ENCODE measurements at places on chromosomes 3 and 15.

- no peak for DNase-seq
These were observed 56.0 kb downstream of the CCDC66 start for GRCh38 chr3:56613016-56613415.

DNA sequence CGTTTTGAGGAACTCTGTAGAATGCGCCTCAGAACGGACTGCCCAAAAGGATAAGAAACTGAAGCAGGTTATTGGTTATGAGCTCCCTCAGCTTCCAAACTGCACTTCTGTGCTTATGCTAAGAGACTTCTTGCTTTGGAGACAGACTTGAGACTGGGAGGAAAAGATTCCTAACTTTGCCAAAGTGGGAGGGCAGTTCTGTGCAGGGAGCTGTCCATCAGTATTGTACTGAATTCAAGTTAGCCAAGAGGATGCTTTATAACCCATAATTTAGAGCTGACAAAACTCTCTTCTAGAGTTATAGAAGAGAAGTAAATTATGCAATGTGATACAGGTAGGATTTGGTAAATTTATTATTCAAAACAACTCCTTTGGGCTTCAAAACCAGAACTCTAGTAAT is 519.8 kb upstream of the GBE1 start:
- no peak for DNase-seq

GRCh38 chr3:102078401-102078800 is 229.1 kb downstream of the NFKBIZ start:
- DNase-seq: no peak

DNA sequence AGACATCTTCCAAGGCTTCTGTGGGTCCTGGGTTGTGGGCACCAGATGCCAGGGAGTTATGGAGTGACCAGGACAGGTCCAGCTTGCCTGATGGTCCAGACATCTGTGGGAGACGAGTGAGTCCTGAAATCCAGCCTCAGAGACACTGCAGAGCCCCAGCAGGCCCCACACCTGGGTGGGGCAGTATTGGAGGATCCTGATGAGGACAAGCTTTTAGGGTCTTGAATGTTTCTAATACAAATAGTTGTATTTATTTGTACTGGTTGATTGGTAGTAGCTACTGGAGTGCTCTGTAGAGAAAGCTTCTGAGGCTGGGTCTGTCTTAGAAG is 67.5 kb upstream of the PRR23C start:
- DNase-seq: no peak

DNA sequence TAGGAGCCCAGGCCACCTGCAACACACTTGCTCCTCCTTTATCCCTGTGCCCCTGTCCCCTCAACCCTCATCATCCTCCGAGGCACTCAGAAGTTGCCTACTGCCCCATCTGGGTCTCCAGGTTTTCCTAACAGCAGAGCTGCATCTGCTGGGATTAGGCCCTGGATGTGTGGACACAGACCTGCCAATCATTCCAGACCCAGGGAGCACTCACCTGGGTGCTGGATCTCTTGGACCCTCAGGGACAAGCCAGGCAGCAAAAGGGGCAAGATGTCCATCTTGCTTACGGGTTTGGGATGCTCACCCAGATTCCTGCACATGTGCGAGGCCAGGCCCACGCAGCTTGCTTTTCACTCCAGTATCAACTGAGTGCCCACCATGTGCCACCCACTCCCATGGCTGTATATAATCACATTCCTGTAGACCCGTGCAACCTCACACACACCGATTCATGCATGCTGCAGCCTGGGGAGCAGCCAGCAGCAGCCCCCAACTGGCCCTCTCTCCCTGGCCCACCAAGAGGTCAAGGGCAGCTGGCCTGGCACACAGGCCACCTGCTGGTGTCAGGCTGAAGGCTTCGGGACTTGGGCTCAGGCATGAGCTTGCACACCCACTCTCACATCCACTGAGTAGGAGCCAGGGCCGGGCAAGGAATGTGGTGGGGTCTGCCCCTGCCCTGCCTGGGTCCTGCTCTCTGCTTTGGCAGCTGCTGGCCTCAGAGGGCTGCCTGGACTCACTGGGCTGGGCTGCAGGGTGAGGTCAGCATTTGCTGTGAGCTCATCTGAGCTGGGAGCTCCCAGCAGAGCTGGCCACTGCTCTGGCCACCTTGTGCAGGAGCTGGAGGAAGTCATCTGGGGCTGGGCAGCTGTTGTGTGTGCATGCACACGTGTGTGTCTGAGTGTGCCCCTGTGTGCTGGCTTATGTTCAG is 14.9 kb downstream of the PRKCD start:
- DNase-seq: no peak

- no peak for DNase-seq
These were observed 48.6 kb upstream of the MAGEF1 start for GRCh38 chr3:184760337-184761074.

DNA sequence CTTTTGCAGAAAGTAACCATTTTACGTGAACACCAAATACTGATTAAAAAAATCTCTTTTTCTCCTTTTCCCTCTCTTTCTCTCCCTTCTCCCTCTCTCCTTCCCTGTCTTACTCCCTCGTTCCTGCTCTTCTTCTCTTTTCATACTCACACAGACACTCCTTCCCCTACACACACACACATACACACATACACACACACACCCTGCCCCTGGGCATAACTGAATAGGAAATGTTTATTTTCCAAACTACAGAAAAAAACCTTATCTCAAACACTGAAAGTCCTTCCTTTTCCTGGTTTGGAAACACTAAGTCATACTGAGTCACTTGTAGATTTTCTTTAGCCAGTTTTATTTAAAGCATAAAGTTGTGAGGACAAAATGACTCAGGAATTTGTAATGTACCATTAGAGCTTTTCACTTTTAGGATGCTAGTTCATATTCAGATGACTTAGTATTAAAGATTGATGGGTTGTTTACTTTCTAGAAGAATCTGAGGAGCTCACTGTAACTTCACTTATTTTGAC is 62.4 kb downstream of the MBNL1 start:
- no peak for DNase-seq

GRCh38 chr3:171013822-171014748 is 12.4 kb downstream of the SLC2A2 start:
- no peak for DNase-seq

GRCh38 chr3:99429502-99429901 is 208.9 kb upstream of the COL8A1 start:
- DNase-seq: no peak

DNA sequence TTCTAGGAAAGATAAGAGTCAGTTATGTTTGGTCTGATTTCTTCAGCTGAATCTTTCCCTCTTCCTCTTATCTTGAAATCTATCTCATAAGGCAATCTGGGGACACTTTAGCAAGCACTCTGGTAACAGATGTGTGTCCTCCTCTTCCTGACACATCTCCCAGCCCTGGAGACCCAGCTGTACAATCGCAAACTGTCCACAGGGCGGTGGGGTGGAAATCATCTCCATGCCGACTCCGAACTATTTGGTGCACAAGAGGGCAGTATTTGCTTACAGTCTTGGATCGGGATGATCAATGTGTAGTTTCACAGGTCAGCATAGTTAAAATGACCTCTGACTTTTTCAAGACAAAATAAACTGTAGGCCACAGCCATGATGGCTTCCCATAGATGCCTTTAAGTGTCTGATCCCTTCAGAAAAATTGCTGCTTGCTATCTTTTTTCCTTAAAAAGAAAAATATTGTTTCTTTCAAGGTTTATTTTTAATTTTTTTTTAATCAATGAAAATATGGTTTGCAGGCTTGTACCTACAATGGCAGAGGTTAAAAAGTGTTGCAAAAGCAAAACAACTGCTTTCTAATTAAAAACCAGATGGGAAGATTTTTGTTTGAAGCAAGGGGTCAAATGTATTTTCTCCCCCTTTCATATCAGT is 17.7 kb downstream of the EEFSEC start:
- DNase-seq: no peak

DNA sequence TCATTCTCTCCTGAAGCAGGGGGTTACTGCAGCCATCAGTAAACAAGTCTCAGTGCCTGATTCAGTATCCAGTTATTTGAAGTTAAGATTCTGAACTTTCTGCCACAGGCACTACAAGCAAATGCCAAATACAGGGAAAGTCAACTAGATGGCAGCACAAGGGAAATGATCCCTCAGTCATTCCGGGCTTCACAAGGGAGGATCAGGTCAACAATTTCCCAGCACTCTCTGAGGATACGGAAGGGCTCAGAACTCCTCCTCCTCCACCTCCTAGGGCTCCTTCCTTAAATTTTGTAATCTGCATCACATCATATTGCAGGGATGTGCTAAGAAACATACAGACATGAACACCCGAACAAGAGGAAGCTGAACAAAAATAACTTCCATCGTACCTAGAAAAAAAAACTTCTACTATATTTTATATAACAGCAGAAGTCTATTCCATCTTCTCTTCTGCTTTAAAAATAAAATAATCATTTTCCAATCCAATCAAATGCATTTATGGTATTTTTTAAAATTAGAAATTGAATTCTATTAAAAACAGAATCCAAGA is 187.1 kb downstream of the FMN1 start:
- DNase-seq: no peak

GRCh38 chr15:69604072-69604411 is 151.4 kb downstream of the RPLP1 start:
- no peak for DNase-seq

- DNase-seq: no peak
These were observed 801.6 kb downstream of the CADM2 start for GRCh38 chr3:85760342-85760741.

- DNase-seq: no peak
These were observed 346.2 kb downstream of the IGSF11 start for GRCh38 chr3:118688396-118688884.

DNA sequence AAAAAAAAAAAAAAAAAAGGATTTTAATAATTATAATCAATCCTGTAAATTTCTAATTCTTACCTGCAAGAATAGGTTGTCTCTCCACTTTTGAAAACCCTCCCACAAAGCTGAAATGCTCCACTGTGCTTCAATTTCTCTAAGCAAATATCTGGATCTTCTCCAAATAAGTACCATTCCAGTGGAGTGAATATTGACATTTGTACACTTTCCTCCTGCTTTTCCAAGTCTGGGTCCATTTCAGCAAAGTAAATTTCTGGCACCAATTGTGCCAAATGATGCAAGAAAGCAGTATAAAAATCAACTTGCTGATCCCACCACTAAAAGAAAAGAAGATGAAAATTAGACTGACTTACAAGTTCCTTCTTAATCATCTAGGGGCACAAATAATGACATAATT is 19.9 kb downstream of the UBR1 start:
- DNase-seq: no peak

- no peak for DNase-seq
These were observed 10.4 kb upstream of the RTP1 start for GRCh38 chr3:187186801-187187421.

GRCh38 chr15:92681141-92681631 is 25.6 kb upstream of the FAM174B start:
- DNase-seq: no peak

- no peak for DNase-seq
These were observed 34.3 kb downstream of the U2SURP start for GRCh38 chr3:143035466-143036211.

- no peak for DNase-seq
These were observed 166.0 kb upstream of the COL8A1 start for GRCh38 chr3:99472385-99472784.

GRCh38 chr3:113626503-113627371 is 69.7 kb downstream of the USF3 start:
- DNase-seq: no peak

- no peak for DNase-seq
These were observed 173.3 kb downstream of the PDZRN3 start for GRCh38 chr3:73451301-73451944.

- no peak for DNase-seq
These were observed 9.6 kb upstream of the SMARCC1 start for GRCh38 chr3:47791193-47791855.

DNA sequence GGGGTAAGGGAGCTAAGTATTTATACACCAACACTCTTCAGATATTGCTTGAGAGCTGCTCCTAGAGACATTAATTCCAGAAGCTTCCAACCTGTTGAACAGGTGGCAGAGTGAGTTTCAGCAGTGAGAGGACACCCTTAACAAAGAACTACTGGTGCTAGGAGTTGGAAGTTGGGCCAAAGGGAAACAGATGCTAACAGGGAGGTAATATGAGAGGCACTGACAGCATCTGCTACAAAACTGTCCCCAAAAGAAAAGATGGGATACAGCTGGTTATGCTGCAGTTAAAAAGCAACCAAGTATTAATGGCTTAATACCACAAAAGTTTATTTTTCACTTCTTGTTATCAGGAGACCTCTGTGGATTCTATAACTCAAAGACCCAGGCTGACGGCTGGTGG is 104.5 kb upstream of the SATB1 start:
- DNase-seq: no peak

GRCh38 chr3:38521391-38521987 is 25.3 kb downstream of the EXOG start:
- peak; percentile 46 for DNase-seq

DNA sequence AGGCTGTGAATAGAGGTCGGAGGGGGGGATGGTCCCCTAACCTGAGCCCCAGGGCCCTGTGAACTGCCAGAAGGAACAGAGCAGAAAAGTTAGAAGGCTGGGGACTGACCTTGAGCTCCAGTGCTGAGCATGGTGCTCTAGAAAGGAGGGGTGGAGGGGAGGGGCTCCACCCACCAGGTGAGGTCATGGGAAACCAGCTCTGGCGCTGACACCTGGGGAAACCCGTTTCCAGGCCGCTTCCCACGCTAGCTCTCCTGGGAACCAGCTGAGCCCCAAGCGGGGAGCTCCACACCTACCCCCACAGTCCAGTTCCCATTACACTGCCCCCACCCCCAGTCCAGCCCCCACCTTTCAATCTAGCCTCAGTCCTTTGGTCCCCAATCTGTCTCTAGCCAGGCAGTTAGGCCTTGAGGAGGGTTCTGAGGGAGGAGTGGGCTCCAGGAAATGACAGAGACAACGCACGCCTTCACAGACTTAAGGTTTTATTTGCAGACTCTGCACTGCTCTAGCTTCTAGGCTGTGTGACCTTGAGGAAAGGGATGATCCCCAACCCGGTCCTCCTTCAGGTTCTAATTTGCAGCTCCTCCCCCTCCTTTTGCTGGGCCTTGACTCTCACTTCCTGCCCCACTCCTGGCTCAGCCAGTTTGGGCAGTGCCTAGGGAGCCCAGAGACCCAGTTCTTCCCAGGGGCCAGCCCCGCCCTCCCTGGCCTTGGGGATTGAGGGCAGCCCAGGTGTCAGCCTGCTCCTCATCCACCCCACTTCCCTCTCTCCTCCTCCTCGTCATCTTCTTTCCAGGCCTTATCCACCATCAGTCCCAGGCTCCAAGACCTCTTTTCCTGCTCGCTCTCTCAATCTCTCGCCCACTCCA is 2.1 kb downstream of the RHOV start:
- DNase-seq: no peak

DNA sequence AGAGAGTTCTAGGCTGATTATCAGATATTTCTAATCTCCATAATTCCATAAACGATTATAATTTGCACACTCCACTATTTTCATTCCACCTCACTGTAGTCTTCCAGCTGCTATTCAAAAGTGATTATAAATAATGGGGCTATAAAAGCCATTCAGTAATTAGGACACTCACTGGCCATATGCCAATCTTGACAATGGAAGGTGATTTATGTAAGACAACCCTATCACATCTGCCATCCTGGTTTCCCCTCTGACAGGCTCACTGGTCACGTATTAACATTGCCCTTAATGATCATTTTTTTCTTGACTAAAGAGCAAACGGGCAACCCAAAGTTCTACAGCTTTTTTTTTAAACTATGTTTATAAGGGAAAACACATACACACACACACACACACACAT is 402.4 kb downstream of the MAGI1 start:
- DNase-seq: no peak

GRCh38 chr15:47331829-47332393 is 385.4 kb upstream of the SEMA6D start:
- no peak for DNase-seq

Data from stimulated activated CD4-positive, alpha-beta T cell treated with anti-CD3 and anti-CD28 coated beads, Interleukin-12 subunit alpha, Interleukin-12 subunit beta, amount 100 ng/mL, for 4 hours (primary cell).